ENCODE measurements at places on chromosomes 3 and 15. TPM values are rescaled to one million over a fixed set of nuclear protein-coding genes. Genes with fewer than 3 reads are reported as not detected.

DNA sequence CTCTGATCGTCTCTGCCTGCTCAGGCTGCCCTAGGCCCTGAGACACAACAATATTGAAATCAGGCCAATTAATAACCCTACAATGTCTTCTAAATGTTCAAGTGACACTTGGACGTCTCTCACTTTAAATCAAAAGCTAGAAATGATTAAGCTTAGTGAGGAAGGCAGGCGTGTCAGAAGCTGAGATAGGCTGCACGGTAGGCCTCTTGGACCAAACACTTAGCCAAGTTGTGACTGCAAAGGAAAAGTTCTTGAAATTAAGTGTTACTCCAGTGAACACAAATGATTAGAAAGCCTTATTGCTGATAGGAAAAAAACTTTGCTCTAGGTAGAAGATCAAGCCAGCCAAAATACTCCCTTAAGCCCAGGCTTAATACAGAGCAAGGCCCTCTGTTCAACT lies 2.2 kb downstream of the HPS3 start:
- DNase-seq: no peak
- H3K36me3 ChIP-seq: no peaks in the 10 kb centered on the region
- H3K27me3 ChIP-seq: no peaks in the 10 kb centered on the region
- peaks cover 19% of the 10 kb centered on the region for H3K4me1 ChIP-seq

- no peaks in the 10 kb centered on the region for H3K27me3 ChIP-seq
- H3K4me3 ChIP-seq: no peak overlapping the region
- DNase-seq: no peak
- 0 out of 2 replicates have a peak, but pooled peaks cover under 1% of the 10 kb centered on the region for H3K36me3 ChIP-seq
- H3K27ac ChIP-seq: no peak overlapping the region
Measured at GRCh38 chr3:188589071-188589470, 435.1 kb downstream of the LPP start.

DNA sequence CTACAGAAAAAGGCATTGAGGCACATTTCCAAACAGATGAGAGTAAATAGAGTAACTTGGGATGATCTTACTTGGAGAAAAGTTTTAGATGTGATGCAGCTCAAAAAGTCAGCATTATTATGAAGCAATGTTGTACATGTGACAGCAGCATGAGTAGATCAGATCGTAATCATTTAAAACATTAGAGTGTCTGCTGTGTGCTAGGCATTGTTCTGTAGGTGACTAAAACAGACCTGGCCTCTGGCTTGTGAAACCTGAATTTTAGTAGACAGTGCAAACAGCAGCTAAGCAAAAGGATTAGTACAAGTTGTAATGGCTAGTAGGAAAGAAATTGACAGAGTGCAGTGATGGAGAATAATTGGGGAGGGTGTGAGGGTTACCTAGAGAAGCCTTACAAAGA lies 15.1 kb downstream of the UBE2E1 start:
- H3K27ac ChIP-seq: no peak overlapping the region
- H3K4me3 ChIP-seq: no peak overlapping the region
- H3K36me3 ChIP-seq: peaks cover 21% of the 10 kb centered on the region
- DNase-seq: peak; percentile 45
- H3K4me1 ChIP-seq: 0 out of 2 replicates have a peak, but pooled peaks cover 12% of the 10 kb centered on the region

CDHR4 gene
- total RNA-seq: 2.0 TPM

LCTL gene
- total RNA-seq: not detected

UROC1 gene
- total RNA-seq: not detected
